ENCODE measurements at places on chromosomes 3 and 15.

- DNase-seq = no peak
Measured at GRCh38 chr3:10725067-10725466, 91.0 kb upstream of the SLC6A11 start.

GRCh38 chr15:52794665-52795463 lies 4.7 kb upstream of the ONECUT1 start:
- no peak for DNase-seq

- DNase-seq = no peak
Measured at GRCh38 chr3:30539206-30539605, 67.2 kb upstream of the TGFBR2 start.

DNA sequence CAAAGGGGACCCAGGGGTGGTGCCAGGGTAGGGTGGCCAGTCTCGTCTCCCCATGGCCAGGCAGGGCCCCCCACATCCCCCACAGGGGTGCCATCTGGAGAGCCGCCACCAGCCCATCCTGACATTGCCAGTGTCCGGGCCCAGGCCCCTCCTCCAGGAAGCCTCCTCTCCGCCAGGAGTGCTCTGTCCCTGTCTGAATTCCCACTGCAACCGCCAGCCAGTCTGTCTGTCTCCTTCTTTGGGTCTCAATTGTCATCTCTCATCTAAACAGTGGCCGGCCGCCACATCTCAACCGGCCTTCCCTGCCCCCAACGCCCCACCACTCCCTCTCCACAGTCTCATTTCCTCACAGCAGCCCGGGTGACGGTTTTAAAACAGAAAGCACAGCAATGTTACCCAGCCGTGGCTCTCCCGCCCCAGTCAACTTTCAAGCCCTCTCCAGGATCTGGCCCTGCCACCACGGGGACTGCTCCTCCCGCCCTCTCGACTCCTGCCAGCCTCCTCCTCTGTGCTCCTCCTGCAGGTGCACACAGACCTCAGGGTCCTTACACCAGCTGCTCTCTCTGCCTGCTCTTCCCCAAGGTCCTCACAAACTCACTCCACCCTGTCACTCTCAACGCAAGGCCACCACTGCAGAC lies 57.0 kb downstream of the IQSEC1 start:
- DNase-seq = no peak

DNA sequence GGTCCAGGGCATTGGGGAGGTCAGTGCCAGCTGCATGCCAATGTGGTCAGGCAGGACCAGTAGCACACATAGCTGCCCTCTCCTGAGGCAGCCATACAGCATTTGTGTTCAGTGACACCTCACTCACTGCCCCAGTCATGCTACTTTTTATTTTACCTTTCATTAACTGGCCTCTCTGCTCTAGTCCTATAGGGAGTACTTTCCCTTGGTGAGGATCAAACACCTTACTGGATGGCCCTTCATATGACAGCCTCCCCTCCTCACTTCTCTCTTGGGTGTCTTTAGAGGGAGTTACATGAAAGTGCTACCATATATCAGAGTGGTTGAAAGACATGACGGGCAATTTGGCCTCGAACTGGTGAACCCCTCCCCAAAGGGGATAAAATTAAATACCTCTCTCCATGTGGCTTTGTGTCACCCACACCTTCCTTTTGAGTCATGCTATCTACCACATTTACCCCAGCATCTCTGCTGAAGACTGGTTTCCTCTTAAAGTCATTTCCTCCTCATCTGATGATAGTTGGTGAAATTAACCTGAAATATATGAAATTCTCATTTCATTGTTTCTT lies 17.6 kb downstream of the RLBP1 start:
- DNase-seq = no peak

DNA sequence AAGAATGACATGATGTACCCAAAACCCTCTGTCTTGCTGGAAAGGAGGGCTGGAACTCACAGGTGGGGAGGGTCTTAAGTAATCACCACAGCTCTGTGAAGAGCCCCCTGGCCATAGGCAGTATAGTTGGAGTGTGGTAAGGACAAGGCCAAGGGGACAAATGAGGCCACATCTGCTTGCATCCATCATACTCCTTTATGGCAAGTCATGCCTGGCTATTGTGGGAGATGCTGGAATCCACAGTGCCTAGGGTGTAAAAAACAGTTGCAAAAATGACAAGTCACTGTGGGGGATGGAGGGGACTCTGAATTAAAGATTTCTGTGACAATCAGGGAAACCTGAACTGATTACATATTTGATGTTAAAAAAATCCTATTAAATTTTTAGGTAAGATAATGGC lies 258.5 kb downstream of the KCNMB2 start:
- no peak for DNase-seq

GRCh38 chr3:53795789-53796560 lies 50.2 kb downstream of the CHDH start:
- no peak for DNase-seq

DNA sequence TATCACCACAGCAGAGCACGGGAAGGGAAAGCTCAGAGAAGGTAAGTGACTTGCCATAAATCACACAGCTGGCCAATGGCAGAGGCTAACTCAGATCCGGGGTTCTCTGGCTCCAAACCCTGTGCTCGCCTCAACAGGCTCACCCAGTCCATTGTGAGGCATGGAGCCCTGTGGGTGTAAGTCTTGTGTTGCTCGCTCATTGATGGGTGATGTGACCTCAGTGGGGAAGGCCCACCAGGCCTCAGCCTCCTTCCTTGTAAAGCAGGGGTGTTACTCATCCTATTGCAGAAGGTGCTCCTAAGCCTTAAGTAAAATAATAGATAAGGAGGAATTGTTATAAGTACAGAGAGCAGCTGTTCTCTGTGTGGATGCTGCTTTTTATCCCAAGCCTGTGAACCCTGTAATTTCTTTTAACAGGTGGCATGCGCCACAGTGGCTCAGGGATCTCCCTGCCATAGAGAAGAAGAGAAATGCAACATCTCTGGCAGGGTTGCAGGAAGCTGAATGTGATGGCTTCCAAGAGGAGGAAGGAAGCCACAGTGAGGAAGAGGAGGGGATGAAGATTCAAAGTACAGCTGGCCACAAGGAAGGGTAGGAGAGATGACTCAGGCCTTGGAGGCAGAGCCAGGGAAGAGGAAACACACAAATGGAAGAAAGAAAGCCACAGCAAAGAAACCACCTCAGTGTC lies 30.9 kb upstream of the SPSB4 start:
- DNase-seq = no peak

GRCh38 chr3:127408684-127409420 lies 121.0 kb upstream of the PRR20G start:
- DNase-seq = no peak

GRCh38 chr3:72722930-72723726 lies 125.1 kb downstream of the SHQ1 start:
- DNase-seq = no peak

- DNase-seq = no peak
Measured at GRCh38 chr3:9769426-9770275, at the start of gene CAMK1. CAMK1 (minus strand) TSS chr3:9769947; CDS start chr3:9767749, 2,198 bp downstream.

DNA sequence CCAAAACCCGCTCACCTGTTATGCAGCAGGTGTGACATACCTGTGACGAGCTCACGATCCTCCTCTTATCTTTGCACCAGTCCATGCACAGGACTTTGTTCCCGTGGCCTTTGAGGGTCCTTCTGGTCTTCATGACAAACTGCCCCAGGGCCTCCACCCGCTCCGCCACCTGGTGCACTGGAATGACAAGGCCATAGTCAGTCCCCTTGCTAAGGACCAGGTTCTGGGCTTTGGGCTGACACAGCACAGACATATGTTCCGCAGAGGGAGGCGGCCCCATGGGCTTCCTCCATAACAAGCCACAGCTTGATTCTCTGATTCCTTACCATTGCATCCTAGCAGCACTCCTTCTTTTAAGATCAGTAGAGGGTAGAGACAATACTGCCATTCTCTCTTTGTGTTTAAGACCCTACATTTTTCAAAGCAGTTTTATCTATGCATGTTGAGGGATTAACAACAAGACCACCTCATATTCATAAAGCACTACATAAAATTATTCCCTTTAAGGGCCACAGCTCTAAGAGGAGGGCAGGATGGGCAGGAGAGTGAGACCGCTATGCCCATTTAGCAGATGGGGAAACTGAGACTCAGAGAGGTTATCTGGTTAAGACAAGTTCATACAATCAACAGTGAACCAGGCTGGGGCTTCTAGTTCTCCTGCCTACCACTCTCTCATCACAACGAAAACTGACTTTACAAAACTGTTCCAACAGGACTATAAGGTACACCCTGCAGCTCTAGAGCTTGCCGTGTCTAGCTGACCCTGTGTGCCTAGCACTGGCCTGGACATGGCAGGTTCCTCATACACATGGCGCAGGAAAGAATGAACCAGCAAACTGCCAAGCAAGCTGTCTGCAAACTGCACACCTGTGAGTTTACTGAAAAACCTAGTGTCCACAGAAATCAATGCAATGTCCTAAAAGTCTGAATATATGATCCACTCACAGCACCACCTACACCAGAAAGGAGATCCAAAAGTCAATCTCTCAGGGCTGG lies 37.0 kb downstream of the GNB5 start:
- no peak for DNase-seq

DNA sequence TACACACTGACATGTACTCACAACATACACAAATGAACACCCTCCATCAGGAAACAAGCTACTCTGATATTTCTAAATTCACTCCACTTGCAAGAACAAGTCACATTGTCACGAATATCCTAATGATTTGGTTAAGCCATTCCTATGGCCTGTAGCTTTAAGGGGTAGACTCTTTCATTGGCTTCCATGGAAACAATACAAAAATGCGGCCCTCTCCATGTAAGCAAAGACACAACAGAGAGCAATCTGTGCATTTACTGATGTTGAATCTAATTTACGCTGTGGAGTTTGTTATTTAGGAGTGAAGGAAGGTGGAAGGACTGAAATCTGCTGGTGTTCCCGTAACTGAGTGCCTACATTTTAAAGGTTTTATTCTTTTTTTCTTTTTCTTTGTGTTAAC lies 114.5 kb downstream of the FMN1 start:
- DNase-seq = no peak

DNA sequence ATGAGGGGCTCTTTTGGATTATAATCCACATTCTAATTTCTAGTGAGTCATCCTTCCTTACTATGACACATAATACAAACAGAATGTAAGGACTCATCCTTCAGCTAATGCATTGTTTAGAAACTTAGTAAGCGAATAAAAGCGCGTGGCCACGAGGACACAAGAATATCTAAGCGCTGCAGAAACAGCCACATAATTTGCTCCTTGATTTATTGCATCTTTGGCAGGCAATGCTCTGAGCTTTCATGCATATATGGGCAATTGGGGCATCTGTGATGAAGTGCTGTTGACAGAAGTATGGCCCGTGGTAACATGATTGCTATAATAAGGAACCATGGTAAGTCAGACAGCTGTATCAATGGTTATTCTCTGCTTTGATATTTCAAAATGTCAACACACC lies 191.3 kb upstream of the ZNF385D start:
- DNase-seq = no peak

- no peak for DNase-seq
Measured at GRCh38 chr3:125150525-125151441, 61.8 kb downstream of the SLC12A8 start.

DNA sequence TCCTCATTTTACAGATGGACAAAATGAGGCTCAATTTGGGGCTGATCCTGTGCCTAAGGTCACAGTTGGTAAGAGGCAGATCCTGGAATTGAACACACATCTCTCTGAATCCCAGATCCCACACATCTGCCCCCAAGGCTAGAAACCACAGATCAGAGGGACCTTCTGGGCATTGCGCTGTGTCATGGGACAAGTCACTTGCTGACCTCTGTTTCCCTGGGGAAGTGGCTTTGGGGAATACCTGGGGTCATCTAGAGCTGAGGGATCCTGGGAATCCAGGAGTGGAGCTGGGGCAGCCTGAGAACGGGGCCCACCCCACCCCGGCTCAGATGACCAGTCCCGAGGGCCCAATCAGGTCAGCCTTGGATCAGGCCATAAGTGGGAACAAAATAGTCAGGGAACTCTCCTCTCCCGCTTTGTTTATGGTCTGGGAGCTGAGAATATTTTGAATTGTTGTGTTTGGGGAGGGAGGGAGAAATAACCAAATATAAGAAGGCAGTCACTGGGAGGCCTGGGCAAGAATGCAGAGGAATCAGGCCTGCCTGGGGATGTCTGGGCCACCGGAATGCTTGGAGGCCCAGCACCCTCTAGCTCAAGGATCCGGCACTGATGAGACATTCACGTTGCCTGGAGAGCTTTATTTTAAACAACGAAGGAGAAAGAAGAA lies 8.8 kb upstream of the SLC6A6 start:
- DNase-seq = no peak

Measured in stimulated activated CD8-positive, alpha-beta memory T cell treated with anti-CD3 and anti-CD28 coated beads, Interleukin-12 subunit alpha, Interleukin-12 subunit beta, amount 100 ng/mL, for 1 hour (primary cell).